NCI-H146 (cell line): ENCODE measurements at places on chromosomes 3 and 15.

DNA sequence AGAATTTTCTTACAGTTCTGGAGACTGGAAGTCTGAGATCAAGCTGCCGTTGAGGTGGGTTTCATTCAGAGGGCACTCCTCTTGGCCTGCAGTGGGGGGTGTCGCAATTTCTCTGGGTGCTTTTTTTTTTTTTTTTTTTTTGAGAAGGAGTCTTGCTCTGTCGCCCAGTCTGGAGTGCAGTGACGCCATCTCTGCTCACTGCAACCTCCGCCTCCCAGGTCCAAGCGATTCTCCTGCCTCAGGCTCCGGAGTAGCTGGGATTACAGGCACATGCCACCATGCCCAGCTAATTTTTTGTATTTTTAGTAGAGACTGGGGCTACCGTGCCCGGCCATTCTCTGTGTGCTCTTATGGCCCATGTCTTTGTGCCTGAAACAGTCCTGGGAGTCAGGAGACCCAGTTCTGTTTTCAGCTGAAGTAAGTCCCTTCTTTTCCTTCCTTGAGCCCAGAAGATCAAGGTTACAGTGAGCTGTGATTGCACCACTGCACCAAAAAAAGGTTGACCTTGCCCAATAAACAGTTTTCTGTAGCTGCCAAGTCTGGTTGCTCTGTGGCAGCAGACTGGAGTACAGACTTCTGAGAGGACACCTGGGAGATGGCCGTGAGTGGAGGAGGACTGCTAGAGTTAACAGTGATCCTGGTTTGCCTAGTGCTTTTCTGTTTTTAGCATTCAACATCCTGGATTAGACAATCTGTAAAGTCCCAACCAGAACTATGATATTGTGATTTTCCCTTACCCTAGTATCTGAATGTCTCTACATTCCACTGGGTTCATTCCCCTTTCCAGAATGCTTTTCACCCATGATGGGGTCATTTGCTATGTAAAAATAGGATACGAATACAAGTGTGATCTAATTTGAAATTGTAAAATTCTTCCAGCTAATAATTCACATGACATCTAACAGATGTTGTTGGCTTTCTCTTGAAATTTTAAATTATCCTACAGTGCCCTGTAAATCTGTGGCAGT, 76.6 kb upstream of the RNF7 start:
- no peak for DNase-seq

DNA sequence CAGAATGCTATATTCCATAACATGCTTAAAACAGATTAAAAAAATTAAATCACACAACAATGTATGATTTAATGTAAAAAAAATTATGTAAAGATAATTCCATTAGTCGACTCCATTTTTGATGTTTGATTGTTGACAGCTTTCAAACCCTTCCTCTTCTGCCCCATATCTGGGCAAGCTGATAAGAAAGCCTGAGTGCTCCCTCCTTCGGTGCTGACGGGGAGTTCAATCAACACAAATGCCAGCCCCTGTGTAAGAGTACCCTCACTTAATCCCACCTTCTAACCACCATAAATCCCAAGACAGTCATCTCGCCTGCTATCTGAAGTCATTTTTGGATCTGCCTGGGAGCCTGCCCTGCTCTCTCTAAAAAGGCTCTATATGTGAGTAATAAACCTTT, 59.8 kb upstream of the IP6K2 start:
- no peak for DNase-seq

GRCh38 chr3:167820102-167820865, 84.8 kb downstream of the SERPINI1 start:
- no peak for DNase-seq

DNA sequence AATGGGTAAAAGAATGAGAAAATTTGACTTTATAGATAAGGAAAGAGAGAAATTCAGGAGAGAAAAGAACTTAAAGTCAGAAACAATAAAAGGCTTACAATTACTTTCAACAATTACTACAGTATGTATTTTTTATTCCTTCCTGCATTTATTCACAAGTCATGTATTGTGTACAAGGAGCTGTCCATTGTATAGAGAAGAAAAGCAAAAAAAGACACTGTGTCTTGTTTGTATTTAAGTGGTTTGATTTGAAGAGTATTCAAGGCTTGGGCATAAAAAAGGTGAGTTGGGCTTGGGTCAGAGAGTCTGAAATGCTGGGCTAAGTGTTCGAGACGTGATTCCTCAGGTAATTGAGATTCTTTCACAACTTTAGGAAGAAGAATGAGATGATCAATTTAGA, 394.2 kb upstream of the ROBO2 start:
- no peak for DNase-seq
